Urinary bladder (tissue), 4 donors: ENCODE measurements at places on chromosomes 12 and 14. TPM values are rescaled to one million over a fixed set of nuclear protein-coding genes. Genes with fewer than 3 reads are reported as not detected.

Gene LRRK2
- total RNA-seq = 44.1 TPM

Gene POU6F1
- total RNA-seq = 4.3 TPM

Gene FOXN4
- total RNA-seq = not detected

Gene FAM90A1
- total RNA-seq = not detected

GRCh38 chr12:99137124-99137855 is 492.2 kb downstream of the APAF1 start:
- no peak for DNase-seq

GRCh38 chr14:30621354-30621939 is 672 bp upstream of the SCFD1 start:
- peak; percentile 20 for DNase-seq

DNA sequence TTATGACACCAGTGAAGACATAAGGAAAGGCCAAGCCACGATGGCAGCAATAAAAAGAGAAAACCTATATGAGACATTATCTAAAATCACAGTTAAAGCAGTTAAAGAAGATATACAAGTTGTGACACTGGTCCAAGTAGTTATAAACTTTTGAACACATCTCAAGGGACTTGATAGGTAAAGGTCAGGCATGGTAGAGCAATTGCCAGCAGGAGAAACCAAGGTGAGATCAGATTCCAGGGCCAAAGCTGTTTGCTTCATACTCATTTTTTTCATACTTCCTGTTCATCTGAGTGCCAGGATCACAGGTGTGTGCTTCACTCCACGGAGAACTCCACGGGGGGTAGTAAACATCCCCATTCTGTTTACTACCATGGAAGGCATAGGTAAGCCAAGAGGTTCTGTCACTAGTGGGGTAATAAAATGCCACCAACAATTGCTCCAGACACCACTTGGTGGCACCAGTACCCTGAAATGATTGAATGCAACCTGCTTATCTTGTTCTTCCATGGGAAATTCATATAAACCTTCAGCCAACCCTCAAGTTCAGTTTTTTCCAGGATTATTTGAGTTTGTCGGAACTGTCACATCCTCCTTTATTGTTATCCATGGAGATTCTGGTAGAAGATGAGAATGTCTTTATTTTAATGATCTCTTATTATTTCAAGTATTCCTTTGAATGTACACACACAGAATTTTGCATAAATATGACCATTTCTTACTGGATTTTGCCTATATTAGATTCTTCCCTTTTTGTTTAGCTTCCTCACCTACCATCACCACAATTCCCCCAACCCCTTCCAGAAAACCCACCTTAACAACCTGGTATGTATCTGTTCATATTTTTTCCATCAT is 59.2 kb upstream of the TSPAN8 start:
- no peak for DNase-seq

- peak; percentile 61 for DNase-seq
Measured at GRCh38 chr14:102437997-102438915, 71.3 kb downstream of the ANKRD9 start.

GRCh38 chr14:74290415-74290814 is 12.3 kb downstream of the ABCD4 start:
- DNase-seq = no peak
